ENCODE measurements at places on chromosomes 3 and 15. TPM values are rescaled to one million over a fixed set of nuclear protein-coding genes. Genes with fewer than 3 reads are reported as not detected.

DNA sequence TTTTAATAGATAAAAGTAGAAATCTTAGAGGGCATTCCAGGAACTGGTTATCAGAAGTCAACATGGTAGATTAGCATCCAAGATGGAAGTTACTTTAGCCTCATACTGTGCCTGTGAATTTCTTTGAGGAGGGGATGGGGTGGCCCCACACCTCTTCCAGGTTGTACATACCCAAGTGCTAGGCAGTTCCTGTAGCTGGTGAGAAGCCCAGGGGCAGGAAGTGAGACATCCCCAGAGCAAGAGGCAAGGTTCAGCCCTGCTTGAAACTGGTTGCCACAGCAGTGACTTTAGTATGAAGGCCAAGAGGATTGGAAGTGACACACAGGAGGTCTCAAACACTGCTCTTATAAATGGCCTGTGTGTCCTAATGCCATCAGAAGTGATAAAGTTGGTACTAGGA lies 11.9 kb downstream of the GTPBP8 start:
- no peak for DNase-seq
- no peak overlapping the region for H3K27ac ChIP-seq
- H3K4me3 ChIP-seq, result no peak overlapping the region
- H3K36me3 ChIP-seq, result peaks cover 56% of the 10 kb centered on the region

DNA sequence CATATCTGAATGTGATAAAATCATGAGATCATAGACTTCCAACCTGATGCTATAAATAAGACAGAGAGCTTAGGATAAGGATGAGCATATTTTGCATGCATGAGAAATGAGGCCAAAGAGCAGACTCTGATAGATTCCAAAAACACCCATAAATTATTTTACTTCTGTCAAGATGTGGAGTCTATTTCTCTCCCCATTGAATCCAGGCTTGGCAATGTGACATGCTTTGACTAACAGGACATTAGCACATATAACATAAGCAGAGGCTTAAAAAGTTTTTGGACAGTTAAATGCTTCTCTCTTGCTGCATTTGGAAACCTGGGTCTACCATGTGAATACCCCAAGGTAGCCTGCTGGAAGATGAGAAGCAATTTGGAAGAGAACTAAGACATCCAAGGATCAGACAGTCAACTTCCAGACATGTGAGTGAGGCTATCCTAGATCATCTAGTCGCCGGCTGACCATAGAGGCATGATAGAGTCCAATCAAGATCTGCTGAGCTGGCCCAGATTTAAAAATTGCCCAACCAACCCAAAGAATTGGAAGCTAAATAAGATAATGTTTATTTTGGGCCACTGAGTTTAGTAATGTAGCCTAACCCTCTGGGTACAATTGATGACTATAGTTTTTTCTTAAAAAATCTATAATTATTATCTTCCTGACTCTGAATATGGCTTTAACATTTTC lies 30.3 kb downstream of the MYLK start:
- no peak overlapping the region for H3K27ac ChIP-seq
- peaks cover 8% of the 10 kb centered on the region for H3K4me1 ChIP-seq
- DNase-seq, result no peak

DNA sequence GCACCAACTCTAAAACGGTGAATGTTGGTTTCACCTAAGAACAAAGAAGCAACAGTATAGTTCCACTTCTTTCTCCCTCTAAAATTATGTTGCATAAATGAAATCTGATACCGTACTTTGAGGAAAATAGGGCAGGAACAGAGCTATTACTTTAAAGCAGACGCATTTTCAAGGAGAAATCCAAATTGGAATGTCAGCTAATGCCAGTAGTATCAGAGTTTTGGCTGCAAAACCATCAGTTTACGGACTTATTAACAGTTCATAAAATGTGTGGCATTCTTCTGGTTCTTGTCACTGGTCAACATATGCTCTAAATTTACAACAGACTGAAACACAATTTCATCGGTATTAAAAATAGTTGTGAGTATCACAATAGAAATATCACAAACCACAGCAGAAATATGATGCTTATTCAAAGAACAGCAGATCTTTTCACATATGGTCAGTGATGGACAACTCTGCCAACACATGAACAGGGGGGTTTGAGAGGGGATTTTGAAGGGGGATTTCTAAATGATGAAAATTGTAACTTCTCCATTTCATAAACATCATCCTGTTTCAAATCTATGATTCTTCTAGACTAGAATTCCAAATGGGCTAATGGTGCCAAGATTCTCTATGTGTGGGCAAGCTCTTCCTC lies 38.7 kb upstream of the ROBO2 start:
- no peak for DNase-seq
- no peaks in the 10 kb centered on the region for H3K27me3 ChIP-seq
- H3K36me3 ChIP-seq, result no peaks in the 10 kb centered on the region

- no peak for DNase-seq
- no peaks in the 10 kb centered on the region for H3K27me3 ChIP-seq
- peaks cover 2% of the 10 kb centered on the region for H3K36me3 ChIP-seq
- peaks cover 26% of the 10 kb centered on the region for H3K4me1 ChIP-seq
- no peak overlapping the region for H3K27ac ChIP-seq
Observed at GRCh38 chr3:15326037-15326436, 6.3 kb downstream of the SH3BP5 start.

- H3K4me1 ChIP-seq, result peaks cover 26% of the 10 kb centered on the region
- H3K36me3 ChIP-seq, result peaks cover 9% of the 10 kb centered on the region
- H3K27me3 ChIP-seq, result no peaks in the 10 kb centered on the region
- peak overlapping the region; percentile 89 for H3K4me3 ChIP-seq
- peak overlapping the region; percentile 99 for H3K27ac ChIP-seq
Observed at GRCh38 chr15:72783004-72783639, 436 bp downstream of the ADPGK start.

DNA sequence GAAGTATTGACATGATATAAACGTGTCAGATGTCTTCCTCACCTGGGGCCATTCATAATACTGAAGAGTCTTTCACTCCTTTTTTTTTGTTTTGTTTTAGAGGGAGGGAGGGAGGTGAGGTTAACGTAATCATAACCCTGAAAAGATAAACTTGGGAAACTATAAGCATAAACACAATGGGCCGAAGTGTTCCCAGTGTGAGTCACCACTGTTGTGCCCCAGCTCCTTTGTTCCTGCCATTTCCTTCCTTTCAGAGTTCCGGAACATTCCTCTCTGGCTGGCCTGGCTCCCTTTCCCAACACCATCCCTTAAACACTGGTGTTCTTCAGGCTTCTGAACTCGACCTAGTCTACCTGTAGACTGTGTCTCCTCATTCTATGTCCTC lies 18.6 kb downstream of the PLD1 start:
- peaks cover 4% of the 10 kb centered on the region for H3K36me3 ChIP-seq
- H3K4me1 ChIP-seq, result peaks cover 25% of the 10 kb centered on the region
- H3K27me3 ChIP-seq, result no peaks in the 10 kb centered on the region
- peak overlapping the region; percentile 74 for H3K27ac ChIP-seq
- H3K4me3 ChIP-seq, result no peak overlapping the region

DNA sequence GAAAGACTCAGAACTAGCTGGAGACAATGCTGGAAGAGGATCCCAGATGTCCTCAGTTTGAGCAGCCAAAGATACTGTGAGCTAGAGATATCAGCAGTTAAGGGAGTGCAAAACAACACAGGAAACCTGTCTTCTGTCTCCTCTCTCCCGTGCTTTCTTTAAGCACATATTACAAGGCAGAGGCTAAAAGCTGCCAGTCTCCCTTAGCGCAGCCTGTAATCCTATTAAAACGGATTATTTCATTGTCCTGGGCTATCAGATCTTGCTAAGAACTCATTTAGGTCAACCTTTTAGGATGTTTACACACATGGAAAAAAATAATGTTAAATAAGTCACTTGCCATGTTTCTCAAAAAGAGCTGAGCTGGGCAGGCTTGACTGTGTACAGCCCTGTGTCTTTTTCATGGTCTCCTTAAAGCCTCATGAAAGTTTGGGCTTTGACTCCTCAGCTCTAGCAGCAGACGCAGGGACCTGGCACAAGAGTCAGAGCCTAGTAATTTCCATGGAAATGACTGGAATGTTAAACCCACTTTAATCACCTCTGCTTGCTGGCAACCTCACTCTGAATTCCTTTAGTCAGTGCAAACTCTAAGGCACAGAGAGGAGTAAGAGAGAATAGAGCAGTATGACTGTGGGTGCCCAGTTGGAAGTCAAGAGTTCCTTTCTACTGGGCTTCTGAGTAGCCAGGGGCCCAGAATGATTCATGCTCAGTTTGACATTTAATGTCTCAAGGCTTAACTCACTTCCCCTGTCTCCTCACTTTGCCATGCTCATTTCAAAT lies 491.9 kb downstream of the NTRK3 start:
- no peak overlapping the region for H3K27ac ChIP-seq
- no peaks in the 10 kb centered on the region for H3K27me3 ChIP-seq
- H3K36me3 ChIP-seq, result no peaks in the 10 kb centered on the region
- H3K4me3 ChIP-seq, result no peak overlapping the region
- peaks cover 6% of the 10 kb centered on the region for H3K4me1 ChIP-seq
- no peak for DNase-seq

- H3K4me3 ChIP-seq, result peak overlapping the region; percentile 88
- peaks cover 30% of the 10 kb centered on the region for H3K4me1 ChIP-seq
- DNase-seq, result no peak
- no peaks in the 10 kb centered on the region for H3K27me3 ChIP-seq
- H3K27ac ChIP-seq, result peak overlapping the region; percentile 90
Observed at GRCh38 chr3:101779822-101780381, 891 bp downstream of the NXPE3 start.

DNA sequence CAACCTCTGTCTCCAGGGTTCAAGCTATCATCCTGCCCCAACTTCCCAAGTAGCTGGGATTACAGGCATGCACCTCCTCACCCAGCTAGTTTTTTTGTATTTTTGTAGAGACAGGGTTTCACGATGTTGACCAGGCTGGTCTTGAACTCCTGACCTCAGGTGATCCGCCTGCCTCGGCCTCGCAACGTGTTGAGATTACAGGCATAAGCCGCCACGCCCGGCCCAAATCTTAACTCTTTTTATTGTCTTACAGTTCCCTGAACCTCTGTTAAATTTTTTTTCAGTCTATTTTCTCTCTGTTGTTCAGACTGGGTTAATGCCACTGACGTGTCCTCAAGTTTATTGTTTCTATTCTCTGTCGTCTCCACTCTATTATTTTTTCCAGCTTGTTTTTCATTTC lies 115.8 kb upstream of the UBE3A start:
- no peaks in the 10 kb centered on the region for H3K4me1 ChIP-seq
- H3K4me3 ChIP-seq, result no peak overlapping the region
- no peak overlapping the region for H3K27ac ChIP-seq
- no peaks in the 10 kb centered on the region for H3K27me3 ChIP-seq
- H3K36me3 ChIP-seq, result no peaks in the 10 kb centered on the region

GRCh38 chr15:85793641-85794597 lies 806 bp downstream of the KLHL25 start:
- H3K27ac ChIP-seq, result peak overlapping the region; percentile 50
- peaks cover 21% of the 10 kb centered on the region for H3K4me1 ChIP-seq
- peak overlapping the region; percentile 81 for H3K4me3 ChIP-seq
- H3K27me3 ChIP-seq, result peaks cover 5% of the 10 kb centered on the region
- DNase-seq, result no peak

- H3K36me3 ChIP-seq, result peaks cover 2% of the 10 kb centered on the region
- H3K27ac ChIP-seq, result no peak overlapping the region
- DNase-seq, result no peak
- H3K4me1 ChIP-seq, result no peaks in the 10 kb centered on the region
Observed at GRCh38 chr3:125608419-125608818, 13.1 kb upstream of the OSBPL11 start.

CFAP20DC gene
- 1.4 TPM for total RNA-seq
